ENCODE measurements at places on chromosomes 1 and 21.

DNA sequence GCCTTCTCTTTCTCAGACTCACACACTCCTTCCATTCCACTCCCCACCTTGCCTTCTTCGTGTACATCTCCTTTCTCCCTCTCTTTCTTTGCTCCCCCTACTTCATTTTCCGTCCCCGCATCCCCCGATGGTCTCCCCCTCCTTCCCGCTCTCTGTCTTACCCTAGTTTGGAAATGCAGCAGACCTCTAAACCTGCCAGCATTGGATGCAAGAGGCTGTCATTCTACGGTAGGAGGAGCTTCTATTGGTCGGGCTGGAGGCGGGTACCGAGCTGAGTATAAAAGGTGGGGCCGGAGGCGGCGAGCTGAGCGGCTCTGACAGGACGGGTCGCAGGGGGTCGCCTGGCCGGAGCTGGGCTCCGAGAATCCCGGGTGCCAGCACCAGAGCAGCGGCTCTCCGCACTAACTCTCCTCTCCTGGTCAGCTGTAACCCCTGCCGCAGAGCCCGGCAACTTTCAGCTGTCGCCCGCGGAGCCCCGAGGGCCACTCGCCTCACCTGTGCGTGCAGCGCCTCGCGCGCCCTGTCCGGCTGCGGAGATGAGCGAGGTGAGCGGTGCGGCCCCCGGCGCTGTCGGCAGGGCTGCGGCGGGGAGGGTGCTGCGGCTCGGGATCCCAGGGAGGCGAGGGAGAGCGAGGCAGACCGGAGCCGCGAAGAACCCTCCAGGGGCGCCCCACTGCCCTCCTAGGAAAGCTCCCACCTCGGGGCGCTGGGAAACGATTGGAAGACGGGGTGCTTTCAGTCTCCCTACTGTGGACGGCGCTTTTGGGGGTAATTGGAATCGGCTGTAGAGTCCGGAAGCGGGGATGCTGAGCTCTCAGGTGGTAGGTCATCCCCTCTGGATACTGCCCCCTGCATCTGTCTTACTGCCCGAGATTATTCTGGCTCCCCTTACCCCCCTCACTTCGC is at the start of gene PCP4L1:
Gene PCP4L1, plus strand, starts transcription at position 307 of the 906 bp plus-strand sequence. Its CDS starts 230 bp downstream, at position 537.
- DNase-seq = peak; percentile 80

DNA sequence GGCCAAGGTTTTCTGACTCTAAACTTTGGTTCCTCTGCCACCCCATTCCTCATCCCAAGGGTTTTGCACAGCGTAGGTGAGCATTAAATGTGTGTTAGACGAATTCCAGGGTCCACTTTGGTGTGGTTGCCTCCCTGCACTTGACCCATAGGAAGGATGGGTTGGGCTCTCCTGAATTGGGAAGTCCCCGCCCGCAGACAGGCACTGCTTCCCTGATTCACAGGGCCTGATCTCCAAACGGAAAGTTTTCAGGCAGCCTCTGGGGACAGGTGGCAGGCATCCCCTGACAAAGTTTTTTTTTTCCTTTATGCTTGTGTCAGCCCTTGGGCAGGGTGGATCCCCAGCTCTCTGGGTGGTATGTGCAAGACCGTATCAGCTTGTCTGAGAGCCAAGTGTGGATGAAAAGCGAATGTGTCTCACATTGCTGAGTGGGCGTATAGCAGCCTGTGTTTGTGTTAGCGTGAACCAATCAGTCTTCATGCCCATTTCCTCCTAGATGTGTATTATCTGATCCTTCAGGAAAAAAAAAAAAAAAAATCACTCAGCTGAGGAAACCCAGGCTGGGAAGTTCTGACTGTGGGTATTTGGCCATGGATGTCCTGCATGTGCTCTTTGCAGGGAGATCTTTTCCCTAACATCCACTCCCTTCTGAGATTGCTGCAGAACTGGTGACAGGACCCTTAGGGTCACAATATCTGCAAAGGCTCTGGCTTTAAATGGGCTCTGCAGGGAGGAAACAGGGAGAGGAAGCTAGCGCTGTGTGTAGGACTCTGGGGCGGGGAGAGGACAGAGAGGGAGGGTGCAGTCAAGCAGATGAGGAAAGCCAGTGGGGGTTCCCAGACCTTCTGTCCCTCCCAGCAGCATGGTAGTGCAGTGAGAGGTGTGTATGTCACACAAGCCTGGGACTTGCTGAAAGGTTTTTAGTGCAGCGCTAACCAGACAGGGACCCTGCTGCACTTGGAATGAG is 42.2 kb upstream of the TRABD2B start:
- peak; percentile 18 for DNase-seq

- no peak for DNase-seq
Measured at GRCh38 chr1:80441664-80442063, 1359.1 kb upstream of the ADGRL2 start.

DNA sequence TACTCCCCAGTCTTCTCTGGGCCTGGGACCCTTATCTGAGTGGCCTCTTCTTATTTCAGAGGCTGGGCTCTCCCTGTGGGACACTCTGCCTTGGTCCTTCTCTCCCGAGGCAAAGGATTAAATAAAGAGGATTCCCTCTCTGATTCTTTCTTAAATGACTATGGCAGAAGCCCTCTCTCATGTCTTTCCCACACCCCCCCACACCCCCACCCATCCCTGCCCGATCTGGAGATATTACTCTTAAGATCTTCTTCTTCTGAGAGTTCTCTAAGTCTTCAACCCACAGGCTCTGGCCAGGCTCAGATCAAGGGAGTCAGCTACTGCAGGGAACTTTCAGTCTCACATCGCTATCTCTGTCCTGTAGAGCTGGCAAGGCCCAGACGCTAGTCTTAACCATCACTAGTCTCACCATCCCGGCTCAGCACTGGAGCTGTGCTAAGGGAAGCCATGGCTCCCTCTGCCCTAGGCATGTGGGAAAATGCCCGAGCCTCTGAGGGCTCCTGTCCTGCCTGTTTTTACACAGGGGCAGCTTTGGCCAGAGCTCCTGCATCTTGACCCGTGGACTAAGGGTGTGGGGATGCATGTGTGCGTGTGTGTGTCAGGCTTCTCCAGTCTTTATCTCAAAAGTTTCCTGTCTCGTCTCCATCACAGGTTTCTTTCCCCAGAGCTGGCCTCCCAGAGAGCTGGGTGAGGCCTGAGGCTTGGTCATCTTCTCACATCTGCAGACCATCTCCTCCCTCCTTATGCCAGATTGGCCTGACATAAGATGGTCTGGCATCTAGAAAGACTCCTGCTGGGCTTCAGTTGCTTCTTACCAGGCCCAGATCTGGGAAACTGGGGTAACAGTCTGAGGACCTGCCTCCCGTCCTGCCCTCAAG is 36.7 kb downstream of the LGR6 start:
- DNase-seq = no peak

DNA sequence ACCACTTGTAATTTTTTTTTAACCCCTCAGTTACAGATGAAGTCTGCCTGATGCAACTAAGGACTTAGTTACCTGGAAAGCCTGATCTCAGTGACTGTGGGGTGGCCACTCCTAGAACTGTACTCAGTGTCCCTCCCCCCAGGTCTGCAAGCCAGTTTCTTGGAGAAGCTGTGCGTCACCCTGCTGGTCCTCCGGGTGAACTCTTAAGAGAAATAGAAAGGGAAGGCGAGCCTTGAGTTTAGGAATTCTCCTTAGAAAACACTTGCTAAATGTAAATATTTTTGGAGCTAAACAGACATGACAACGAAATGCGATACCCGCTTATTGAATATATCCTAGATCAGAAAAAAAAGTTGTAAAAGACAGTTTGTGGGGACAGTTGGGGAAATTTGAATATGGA is 730 bp downstream of the SLC16A4 start:
- DNase-seq = no peak

DNA sequence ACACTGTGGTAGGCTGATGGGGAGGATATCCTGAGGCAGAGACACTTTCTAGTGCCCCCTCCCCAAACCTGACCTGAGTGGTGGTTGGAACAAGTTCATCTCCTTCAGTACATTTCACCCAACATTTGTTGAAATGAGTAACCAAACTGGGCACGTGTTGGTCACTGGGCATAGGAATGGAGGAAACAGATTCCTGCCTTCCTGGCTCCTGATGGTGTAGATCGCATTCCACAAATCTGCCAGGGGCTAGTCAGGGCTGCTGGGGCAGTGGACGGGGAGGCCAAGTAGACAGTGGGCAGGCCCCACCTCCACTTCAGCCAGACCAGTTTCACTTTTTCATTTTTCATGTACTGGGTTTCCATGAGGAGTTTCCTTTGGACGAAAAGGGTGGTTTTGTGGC is 16.5 kb upstream of the ALX3 start:
- DNase-seq = no peak

GRCh38 chr21:40043423-40043822 is 176.2 kb downstream of the PCP4 start:
- no peak for DNase-seq

- no peak for DNase-seq
Measured at GRCh38 chr1:4086921-4087320, 186.8 kb upstream of the C1orf174 start.

DNA sequence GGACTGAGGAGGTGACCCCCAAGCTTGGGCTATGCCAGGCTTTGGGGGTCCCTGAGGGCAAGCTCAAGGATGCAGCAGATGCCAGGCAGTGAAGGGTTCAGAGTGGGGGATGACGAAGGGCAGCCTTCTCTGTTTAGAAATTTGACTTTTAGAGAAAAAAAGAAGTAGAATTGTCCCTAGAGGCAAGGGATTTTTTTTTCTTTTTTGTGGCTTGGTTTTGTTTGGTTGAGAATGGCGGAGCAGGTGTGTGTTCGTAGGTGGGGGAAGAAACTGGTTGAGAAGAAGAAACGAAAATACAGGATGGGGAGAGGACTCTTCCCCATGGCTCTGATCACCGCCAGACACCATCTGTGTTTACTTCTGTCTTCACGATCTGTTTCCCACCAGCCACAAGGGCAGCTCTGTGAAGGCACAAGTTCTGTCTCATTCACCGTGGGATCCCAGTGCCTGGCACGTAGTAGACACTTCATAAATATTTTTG is 8.2 kb downstream of the PLA2G5 start:
- DNase-seq = peak; percentile 53

- no peak for DNase-seq
Measured at GRCh38 chr1:65277605-65278347, 31.6 kb upstream of the DNAJC6 start.

- DNase-seq = no peak
Measured at GRCh38 chr1:232586679-232587078, 43.3 kb downstream of the SIPA1L2 start.

- DNase-seq = no peak
Measured at GRCh38 chr1:101284622-101285218, 47.9 kb downstream of the S1PR1 start.

- peak; percentile 2 for DNase-seq
Measured at GRCh38 chr1:216566641-216567205, 143.5 kb upstream of the USH2A start.

DNA sequence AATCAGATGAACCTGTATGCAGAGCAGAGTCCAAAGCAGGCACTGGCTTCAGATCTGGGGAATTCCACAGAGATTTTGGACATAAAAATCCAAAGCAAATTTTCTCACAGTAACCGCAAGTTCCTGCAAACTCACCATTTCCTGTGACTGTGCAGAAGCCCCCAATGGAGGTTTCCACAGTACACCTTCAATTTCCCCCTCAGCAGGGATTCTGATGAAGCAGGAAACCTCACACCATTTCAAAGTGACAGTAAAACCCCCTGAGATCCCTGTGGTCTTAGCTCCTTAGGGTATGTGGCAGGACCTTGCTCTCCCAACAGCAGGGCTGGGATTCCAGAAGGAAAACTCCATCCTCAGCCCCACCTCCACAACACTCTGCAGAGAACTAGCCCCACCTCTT is 6.0 kb upstream of the TGFBR3 start:
- no peak for DNase-seq

- DNase-seq = no peak
Measured at GRCh38 chr1:168920456-168921094, 185.9 kb upstream of the ATP1B1 start.

DNA sequence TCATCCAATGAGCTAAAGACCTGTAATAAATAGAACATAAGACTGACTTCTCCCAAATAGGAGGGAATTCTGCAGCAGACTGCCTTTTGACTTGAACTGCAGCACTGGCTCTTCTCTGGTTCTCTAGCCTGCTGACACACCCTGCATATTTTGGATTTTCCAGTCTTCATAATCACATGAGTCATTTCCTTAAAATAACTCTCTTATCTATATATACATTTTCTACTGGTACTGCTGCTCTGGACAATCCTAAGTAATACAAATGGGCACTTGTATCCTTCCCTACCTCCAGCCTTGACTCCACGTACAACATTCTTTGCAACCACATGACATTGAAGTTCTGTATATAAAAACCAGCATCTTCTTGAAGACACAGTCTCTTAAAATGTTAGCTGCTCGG is 429.4 kb upstream of the TMPRSS15 start:
- DNase-seq = no peak

GRCh38 chr1:6097824-6098223 is 52.1 kb downstream of the KCNAB2 start:
- DNase-seq = no peak

GRCh38 chr1:25765923-25766589 is 33.9 kb upstream of the SELENON start:
- no peak for DNase-seq

- DNase-seq = peak; percentile 78
Measured at GRCh38 chr1:2415801-2416208, 3.4 kb upstream of the PEX10 start.

GRCh38 chr1:201964261-201964660 is 9.0 kb downstream of the TIMM17A start:
- DNase-seq = no peak

DNA sequence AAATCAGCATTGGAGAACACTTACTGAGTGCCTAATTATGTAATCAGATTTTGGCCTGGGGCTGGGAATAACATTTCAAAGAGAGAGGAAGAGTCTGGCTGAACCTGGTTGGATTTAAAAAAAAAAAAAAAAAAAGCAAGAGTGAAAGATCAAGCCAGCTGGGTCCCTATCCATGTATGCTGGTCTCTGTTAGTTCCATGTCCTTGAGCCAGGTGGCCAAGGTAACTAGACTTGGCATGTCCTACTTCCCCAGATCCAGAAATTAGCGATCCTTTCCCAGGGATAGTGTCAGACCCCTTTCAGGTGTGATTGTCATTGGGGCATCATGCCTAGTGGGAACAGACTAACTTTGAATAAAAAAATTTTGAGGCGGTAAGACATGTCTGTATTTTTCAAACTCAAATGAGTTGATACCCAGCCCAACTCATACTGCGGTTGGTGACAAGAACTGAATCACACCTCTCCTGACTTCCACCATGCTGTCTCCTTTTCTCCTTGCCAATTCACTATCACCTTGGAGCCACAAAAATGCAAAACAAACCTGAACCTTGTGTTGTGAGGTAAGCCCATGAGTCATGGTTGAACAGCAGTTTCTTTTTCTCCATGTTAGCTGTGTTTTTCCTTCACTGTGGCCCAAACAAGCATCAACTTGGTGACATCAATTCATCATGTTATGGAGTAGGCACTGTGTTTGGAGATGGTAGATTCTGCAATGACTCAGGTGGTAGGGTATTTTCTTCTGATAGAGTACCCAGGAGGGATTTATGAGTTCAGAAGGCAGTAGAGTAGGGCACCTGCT is 24.5 kb upstream of the PPP2R5A start:
- no peak for DNase-seq

- no peak for DNase-seq
Measured at GRCh38 chr21:45875881-45876280, 105.7 kb upstream of the COL6A1 start.

GRCh38 chr1:26693599-26694572 is 1.9 kb upstream of the ARID1A start:
- no peak for DNase-seq
